ENCODE measurements at places on chromosomes 2 and 18.

DNA sequence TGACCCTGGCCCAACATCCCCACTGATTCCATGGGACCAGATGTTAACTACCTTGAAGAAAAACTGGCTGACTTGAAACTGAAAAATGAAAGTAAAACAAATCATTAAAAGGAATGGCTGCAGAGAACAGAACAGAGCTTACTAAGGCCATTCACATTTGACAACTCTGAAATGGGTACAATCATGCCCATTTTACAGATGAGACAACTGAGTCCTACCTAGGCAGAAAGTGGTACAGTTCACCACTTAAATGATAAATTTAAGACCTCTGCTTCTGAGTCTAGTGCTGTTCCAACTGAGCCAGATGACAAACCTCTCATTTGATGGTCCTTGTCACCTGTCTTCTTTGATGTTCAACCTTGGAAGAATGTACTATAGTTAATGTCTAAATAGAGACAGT, 65.8 kb downstream of the THNSL2 start:
- DNase-seq, result no peak

DNA sequence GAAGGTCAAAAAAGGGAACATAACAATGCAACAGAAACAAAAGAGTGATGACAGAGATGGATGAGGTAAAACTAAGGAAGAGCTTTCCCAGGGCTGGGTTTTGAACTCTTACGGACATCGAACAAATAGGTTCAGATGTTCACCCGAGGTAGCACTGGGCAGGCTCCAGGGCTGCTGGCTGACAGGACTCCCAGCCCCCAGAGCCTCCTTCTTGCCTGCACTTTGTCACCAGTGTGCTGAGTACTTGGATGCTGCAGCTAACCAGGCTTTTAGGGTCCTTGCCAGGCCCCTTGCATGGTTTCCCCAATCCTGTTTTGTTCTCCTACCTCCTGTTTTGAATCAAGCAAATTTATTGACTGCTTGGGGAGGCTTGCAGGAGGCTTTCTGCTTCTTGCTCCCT, 322.9 kb downstream of the DYSF start:
- no peak for DNase-seq

- DNase-seq, result no peak
Measured at GRCh38 chr2:74345272-74345943, 2.2 kb upstream of the SLC4A5 start.

DNA sequence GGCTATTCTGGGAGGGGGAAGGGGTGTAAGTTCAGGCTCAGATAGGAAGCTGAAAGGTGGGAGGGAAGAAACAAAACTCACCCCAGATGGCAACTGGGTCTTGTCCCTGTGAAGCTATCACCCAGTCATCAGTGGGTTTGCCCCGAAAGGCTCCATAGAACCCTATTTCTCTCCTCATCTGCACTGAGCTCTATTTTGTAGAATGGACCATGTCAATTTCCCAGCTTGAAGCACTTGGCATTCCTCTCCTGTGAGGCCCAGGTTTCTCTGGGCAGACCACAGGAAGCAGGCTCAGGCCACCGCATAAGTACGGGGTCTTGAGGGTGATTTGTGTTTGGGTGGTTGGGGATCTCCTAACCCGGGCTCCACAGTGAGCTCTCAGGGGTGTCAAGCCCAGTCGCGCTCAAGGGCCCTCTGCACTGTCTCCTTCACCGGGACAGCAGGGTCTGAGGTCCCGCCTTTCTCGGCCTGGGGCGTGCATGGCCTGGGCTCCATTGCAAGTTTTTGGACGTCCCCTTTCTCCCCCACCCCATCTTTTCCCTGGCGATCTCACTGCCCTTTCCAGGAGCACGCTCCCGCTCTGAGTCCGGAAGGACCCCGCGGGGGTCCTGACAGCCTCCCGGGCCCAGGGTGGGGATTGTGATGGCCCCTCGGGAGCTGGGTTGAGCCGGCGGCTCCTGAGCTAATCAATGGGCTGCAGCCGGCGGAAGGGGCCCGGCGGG, 27.3 kb upstream of the NOTO start:
- no peak for DNase-seq

DNA sequence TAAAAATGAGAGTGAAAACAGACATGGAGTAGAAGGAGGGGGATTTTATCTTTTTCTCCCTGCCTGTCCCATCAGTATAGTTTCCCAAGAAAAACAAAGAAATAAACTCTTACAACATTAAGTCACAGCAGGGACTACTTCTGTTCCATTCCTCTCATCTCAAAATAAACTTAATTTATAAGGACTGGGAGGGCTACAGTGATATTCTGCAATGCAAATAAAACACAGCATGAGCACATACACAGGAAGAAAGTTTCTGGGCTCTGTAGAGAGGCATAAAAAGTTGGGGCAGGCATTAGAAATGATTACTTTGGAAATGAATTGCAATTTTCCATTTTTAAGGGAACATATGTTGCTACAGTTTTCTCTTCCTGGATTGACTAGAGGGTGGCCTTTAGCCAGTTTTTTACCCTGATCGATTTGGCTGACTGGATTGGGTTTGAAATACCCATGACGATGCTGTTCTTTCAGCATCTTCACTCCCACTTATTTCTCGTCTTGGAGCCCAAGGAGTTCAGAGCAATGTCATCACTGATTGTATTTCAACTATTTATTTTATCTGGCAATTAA, 157.1 kb downstream of the ACTR3 start:
- no peak for DNase-seq

- DNase-seq, result no peak
Measured at GRCh38 chr2:133085646-133086045, 415.6 kb upstream of the LYPD1 start.

DNA sequence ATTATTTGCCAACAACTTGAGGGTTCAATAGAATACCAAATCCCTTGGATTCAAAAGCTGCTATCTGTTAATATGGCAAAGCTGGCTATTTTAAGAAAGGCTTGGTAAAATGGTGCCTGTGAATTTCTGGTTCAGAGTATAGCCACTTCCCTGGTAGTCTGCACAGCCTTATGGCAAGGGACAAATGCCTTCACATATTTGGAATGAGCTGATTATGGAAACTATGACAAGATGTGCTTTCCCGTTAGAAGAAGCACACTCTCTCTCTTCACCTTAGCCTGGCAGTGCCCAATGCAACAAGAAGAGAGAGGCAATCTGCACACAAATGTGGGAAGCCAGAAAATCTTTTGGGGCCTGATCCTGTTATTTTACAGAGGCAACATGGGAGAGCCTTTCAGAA, 47.5 kb upstream of the MAP3K20 start:
- DNase-seq, result no peak

DNA sequence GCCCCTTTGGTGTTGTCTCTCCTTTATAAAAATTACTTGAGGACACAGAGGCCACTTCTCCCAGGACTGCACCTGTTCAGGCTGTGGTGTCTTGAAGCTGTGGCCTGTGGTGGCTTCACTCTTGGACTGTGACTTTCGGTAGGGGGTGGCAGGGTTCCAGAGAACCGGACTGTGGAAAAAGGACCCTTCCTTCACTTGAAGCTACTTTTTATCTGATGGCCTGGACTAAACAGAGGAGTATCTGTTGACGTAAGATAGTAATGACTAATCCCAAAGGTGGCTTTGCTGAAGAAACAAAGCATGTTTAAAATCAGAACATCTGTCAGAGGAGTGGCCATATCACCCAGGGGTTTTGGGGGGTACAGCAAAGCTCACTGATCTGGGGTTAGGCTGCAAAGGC, 60.8 kb downstream of the CENPO start:
- DNase-seq, result no peak

GRCh38 chr2:62194558-62195420, 1.1 kb upstream of the B3GNT2 start:
- DNase-seq, result no peak

Measured in NCI-H1105 (cell line).